Activated CD4-positive, alpha-beta memory T cell treated with anti-CD3 and anti-CD28 coated beads for 36 hours (primary cell): ENCODE measurements at places on chromosomes 1 and 21.

DNA sequence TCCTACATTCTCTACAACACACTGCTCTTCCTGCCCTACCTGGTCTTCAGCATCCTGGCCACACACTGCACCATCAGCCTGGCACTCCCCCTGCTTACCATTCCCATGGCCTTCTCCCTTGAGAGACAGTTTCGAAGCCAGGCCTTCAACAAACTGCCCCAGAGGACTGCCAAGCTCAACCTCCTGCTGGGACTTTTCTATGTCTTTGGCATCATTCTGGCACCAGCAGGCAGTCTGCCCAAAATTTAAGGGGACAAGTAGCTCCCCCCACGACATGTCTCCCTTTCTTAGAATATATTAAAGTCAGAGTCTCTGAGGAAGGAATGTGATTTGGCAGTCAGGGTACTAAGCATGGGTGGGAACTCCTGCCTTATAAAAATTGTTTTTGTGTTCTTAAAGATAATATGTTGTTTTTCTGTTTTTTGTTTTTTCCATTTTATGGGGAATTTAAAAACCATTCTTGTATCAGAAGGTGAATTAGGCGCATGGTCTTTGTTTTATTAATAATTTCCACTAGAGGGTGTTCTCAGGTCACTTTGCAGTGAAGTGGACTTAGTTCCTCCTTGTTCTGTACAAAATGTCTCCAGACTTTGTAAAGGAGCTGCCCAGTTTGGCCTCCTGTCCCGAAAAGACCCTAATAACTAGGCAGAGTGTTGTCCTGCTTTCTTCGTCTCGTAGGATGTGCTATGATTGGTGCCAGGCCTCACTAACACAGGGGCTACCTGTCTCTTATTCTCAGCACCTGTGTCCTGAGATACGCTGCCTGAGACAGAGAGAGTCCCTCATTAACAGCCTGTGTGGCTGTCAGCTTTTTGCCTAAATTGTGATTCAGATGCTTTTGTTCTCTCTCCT, 13.1 kb downstream of the UBIAD1 start:
- no peak for DNase-seq

GRCh38 chr1:14323568-14324247, 274.8 kb upstream of the KAZN start:
- no peak for DNase-seq

- no peak for DNase-seq
Observed at GRCh38 chr1:18998016-18998724, 41.7 kb upstream of the IFFO2 start.

DNA sequence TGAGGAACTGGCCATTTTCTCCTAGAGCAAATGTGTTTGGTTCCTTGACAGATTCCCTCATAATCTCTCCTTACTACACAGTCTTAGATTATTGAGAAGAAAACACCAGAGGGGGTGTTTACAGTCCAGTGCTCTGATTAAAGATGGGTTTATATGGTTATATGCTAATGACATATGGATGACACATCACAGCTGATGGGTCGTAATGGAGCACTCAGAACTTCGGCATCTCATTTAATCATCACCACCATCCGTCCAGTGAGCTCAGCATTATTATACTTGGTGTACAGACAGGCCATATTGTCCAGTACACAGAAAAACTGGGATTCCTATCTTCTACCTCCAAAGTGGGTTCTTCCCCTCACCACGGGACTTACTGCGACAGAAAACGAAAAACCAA, 22.3 kb upstream of the NR5A2 start:
- DNase-seq: no peak

GRCh38 chr1:236066054-236066453, 1.2 kb upstream of the NID1 start:
- no peak for DNase-seq

- DNase-seq: no peak
Observed at GRCh38 chr21:45308194-45309068, 20.7 kb upstream of the POFUT2 start.

DNA sequence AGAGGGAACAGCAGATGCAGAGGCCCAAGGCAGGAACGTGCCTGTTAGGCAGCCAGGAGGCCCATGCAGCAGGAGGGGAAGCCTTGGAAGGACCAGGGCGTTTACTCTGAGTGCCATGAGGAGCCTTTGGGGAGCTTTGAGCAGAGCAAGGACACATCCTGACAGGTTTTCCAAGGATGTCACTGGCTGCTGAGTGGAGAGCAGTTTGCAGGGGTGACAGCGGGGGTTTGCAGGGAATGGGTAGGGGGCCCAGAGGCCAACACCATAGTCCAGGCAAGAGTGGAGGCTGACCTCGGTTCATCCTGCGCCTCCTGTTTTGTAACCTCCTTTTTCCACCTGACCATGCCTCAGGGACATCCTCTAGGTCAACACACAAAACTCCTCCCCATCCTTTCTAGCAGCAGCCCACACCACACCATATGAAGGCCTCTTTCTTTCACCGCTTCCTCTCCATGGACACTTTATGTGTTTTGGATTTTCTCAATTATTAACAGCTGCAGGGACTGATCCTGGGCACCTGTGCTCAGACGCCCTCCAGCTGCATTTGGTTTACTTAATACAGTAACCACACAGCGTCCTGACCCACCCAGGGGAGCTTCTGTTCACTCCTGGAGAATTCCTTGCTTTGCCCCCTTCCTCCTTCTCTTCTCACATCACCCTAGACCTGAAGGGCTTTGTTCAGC, 528.5 kb downstream of the MATN1 start:
- DNase-seq: no peak

DNA sequence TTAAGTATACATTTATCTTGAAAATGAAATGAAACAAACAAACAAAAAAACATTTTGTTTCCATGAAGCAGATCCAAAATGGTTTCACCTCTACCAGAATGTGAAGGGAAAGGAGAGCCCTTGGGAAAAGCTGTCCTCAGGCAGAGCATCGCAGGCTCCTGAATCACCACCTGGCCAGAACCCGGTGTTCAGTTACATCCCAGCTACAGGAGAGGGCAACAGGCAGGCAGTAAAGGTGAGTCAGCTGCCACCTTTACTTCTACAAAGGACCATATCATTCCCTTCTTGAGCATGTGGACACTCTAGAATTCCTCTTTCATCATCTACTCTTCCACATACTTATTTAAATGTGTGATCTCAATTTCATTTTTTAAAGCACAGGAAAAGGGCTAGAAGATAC, 151.2 kb downstream of the PIGK start:
- no peak for DNase-seq

DNA sequence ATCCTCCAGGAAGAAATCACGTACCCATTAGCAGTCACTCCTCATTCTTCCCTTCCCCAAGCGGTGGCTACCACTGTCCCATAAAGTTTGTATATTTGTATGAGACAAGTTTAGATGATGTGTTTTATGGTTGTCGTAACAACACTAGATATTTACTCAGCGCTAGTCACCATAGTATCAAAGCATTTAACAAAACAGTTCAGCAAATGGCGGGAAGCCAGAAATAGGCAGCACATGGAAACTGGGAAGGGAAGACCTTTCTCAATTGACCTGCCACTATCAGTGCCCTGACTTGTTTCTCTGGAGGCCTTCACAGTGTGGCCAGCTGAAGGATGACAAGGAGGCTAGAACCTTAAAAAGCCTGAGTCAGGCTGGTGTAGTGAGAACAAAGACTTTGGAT, 31.1 kb downstream of the CNST start:
- DNase-seq: no peak

DNA sequence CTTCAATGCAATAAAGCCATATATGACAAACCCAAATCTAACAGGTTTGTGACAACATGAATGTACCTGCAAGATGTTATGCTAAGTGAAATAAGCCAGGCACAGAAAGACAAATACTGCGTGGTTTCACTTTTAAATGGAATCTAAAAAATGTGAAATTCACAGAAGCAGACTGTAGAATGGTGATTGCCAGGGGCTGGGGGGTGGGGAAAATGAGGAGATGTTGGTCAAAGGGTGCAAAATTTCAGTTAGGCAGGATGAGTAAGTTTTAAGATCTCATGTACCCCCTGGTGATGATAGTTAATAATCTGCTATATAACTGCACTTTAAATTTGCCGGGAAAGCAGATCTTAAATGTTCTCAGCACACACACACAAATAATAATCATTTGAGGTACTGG, 160.5 kb downstream of the PTBP2 start:
- no peak for DNase-seq

GRCh38 chr21:31397515-31397926, 53.5 kb upstream of the TIAM1 start:
- DNase-seq: no peak

DNA sequence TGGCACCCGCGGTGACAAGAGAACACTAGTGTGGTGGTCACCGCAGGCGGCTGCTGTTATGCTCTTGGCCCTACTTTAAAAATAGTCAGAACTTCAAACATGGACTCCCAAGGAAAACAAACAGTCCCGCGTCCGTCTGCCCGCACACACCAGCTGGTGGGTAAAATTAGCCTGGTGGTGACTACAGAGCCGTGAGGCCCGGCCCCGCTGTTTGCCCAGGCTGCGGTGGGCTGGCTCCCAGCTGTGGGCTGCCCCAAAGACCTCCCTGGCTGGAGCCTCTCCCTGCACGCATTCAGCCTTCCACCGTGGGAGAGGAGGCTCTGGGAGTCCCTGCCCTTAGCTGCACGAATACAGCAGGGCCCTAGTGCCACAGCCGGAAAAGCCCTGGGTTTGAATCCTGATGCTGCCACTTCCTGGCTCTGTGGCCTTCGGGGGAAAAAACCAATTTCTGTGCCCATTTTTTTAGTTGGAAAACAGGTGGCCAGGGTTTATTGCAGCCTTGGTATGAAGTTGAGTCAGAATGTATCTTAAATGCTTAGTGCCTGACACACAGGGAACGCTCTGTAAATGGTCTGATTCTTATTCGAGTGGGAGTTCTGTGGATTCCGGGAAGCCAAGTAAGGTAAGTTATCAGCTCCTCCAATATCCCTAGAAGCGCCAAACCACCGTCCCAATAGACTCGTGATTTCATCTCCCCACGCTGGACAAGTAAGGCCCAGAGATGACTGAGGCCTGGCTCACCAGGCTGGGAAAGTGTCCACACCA, 58.2 kb downstream of the ALPL start:
- no peak for DNase-seq

DNA sequence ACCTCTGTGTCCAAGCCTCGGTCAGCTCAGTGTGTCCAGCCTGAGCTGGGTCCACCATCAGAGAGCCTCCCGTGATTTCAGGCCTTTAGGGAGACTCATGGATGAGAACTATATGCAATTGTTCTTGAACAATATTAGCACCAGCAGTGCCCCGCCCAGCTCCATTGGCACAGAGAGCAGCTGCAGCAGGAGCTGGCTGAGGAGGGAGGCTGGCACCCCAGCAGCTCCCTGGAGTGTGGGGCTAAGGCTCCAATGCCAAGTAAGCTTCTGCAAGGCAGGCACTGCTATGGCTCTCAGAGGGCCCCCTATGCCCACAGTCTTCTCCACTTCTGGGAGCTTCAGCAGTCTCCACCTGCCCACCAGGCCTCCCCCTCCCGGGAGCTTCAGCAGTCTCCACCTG, 593.3 kb downstream of the MATN1 start:
- DNase-seq: no peak

- DNase-seq: no peak
Observed at GRCh38 chr1:60571811-60572210, 498.2 kb upstream of the C1orf87 start.

DNA sequence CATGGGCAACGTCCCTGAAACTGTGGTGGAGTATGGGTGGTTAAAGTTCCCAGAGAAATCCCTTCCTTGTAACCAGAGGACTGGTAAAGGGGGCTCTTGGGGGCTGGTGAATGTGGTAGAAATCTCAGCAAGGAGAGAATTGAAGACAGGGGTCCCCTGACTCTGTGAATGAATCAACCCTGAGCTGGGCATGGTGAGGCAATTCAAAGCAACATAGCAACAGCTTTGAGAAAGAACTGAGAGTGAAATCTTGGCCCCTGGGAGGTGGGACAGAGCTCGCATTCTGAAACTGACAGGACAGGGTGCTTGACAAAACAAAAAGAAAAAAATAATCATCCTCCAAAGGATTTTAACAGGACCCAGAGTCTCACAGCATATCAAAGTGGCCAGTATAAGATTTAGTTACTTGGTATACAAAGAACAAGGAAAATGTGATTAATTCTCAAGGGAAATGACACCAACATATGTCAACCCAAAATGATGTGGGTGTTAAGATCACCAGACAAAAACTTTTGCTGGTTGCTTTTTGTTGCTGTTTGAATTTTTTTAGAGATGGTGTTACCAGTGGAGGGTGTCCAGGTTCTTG, 11.7 kb upstream of the SUMO3 start:
- DNase-seq: peak; percentile 30

- no peak for DNase-seq
Observed at GRCh38 chr1:24567792-24568388, 12.0 kb downstream of the NCMAP start.

DNA sequence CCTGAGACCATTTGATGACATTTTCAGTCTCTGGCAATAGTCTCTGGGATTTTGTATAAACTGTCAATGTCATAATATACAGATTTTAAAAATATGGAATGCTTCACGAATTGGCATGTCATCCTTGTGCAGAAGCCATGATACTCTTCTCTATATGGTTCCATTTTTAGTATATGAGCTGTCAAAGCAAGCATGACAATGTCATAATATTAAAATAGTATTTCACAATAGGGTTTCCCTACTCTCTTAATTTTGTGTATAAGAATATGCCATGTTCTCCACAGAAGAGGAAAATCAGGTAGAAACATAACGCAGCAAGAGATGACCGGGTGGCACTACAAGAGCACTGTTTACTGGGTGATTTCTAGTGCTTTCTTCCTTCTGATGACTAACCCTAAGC, 8.3 kb upstream of the DIPK1A start:
- no peak for DNase-seq

DNA sequence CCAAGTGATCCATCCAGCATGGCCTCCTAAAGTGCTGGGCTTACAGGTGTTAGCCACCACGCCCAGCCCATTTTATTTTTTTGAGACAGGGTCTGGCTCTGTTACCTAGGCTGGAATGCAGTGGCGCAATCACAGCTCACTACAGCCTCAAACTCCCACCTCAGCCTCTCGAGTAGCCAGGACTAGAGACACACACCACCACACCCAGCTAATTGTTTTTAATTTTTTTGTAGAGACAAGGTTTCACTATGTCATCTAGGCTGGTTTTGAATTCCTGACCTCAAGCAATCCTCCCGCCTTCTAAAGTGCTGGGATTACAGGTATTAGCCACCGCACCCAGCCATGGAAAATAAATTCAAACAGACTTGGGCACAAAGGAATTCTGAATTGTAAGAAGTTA, 31.9 kb downstream of the PUM1 start:
- DNase-seq: no peak

DNA sequence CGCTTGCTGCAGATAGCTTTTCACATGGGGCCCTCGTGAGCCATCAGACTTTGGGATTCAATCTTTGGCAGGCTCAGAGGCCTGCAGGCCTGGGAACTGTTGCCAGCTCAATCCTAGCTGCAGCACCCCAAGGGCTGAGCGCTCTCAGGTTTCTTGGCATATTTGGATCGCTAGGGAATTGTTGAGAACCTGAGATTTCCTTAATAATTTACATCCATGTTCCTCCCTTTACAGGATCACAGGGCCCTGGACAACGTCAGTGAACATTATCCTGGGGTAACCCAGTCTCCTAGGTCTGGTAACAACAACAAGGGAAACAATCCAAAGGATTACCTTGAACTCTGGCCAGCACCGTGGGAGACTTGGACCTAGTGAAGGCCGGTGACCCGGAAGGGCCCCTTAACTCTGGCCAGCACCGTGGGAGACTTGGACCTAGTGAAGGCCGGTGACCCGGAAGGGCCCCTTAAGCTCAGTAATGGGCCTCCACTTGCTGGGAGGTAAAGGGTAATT, 49.3 kb upstream of the NEK2 start:
- DNase-seq: no peak

- no peak for DNase-seq
Observed at GRCh38 chr21:18443085-18443484, 39.5 kb upstream of the TMPRSS15 start.
